Activated CD8-positive, alpha-beta T cell treated with anti-CD3 and anti-CD28 coated beads for 36 hours (primary cell): ENCODE measurements at places on chromosomes 1 and 21.

GRCh38 chr1:63730211-63730610 is 43.6 kb upstream of the ROR1 start:
- peaks cover under 1% of the 10 kb centered on the region for H3K27me3 ChIP-seq
- H3K27ac ChIP-seq = no peak overlapping the region
- H3K4me1 ChIP-seq = no peaks in the 10 kb centered on the region
- no peak for DNase-seq
- H3K36me3 ChIP-seq = no peaks in the 10 kb centered on the region

DNA sequence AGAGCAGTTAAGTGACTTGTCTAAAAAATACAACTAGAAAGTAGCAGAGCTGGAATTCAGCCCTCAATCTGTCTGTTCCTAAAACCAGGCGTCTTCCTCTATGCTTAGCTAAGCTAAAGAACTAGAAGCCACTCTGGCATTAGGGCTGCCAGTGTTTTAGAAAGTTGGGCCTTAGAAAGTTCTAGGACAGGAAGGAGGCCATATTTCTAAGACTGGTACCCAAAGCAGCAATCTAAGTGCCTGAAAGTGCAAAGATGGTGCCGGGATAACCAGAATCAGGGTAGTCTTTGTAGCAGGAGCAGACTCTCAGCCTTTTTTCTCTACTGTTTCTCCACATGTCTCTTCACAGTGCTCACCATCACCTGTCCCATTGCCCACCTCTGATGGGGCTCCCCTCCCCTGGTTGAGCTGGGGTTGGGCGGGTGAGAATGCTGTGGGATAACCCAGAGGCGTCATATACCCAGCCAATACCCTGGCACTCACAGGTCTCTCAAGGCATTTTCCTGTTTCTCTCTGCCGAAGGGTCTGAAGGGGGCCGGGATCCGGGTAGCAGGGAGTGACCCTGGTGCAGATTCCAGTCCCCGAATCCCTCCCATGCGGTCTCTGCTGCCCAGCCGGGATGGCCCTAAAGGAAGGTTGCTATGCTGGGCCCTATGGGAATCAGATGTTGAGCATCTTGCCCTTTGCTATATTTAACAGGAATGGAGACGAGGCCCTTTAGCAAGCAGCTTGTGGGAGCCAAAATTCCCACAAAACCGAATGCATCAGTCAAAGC is 1.1 kb upstream of the RCSD1 start:
- H3K4me3 ChIP-seq = peak overlapping the region; percentile 89
- DNase-seq = peak; percentile 30
- H3K4me1 ChIP-seq = peaks cover 46% of the 10 kb centered on the region
- H3K27ac ChIP-seq = peak overlapping the region; percentile 95

DNA sequence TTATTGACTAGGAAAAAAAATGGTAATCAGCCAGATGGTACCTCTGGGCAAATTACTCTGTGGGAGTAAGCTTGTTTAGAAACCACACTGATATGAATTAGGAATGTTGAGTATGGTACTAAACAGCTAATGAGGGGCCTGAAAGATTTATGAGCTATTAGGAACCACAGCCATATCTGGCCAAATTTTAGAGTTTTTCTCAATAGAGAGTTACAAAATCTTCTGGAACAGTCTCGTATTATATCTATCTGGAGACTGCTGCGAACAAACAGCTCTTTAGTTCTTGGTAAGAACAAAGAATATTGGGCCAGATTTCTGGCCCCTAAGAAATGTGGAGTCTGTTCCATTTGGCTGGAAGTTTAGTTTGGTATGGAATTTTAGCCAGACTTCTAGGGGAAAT is 4.9 kb upstream of the PODN start:
- H3K36me3 ChIP-seq = peaks cover 11% of the 10 kb centered on the region
- peaks cover 18% of the 10 kb centered on the region for H3K27me3 ChIP-seq
- no peak overlapping the region for H3K4me3 ChIP-seq
- no peak overlapping the region for H3K27ac ChIP-seq
- no peak for DNase-seq

DNA sequence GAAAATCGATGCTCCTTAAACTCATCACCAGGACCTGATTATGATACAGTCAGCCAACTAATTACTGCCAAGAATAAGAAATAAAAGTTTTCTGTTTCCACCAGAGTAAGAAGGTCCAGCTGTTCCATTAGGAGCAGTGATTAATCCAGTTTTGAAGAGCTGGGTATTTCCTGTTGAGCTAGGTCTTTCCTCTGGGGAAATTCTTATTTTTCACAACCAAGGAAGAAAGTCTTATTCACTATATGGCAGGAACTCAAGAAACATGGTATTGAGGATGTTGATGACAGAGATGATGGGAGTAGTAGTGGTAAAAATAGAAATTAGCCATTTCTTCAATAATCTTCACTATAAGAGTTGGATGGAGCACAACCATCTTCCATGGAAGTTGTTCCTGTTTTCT is 374.6 kb upstream of the RUNX1 start:
- no peak overlapping the region for H3K27ac ChIP-seq
- H3K36me3 ChIP-seq = no peaks in the 10 kb centered on the region
- H3K4me1 ChIP-seq = peaks cover 22% of the 10 kb centered on the region
- no peak for DNase-seq

- H3K27me3 ChIP-seq = no peaks in the 10 kb centered on the region
- peak; percentile 58 for DNase-seq
- H3K4me1 ChIP-seq = peaks cover 45% of the 10 kb centered on the region
- peak overlapping the region; percentile 41 for H3K27ac ChIP-seq
These were observed 5.7 kb upstream of the PPP1R15B start for GRCh38 chr1:204417074-204417997.

DNA sequence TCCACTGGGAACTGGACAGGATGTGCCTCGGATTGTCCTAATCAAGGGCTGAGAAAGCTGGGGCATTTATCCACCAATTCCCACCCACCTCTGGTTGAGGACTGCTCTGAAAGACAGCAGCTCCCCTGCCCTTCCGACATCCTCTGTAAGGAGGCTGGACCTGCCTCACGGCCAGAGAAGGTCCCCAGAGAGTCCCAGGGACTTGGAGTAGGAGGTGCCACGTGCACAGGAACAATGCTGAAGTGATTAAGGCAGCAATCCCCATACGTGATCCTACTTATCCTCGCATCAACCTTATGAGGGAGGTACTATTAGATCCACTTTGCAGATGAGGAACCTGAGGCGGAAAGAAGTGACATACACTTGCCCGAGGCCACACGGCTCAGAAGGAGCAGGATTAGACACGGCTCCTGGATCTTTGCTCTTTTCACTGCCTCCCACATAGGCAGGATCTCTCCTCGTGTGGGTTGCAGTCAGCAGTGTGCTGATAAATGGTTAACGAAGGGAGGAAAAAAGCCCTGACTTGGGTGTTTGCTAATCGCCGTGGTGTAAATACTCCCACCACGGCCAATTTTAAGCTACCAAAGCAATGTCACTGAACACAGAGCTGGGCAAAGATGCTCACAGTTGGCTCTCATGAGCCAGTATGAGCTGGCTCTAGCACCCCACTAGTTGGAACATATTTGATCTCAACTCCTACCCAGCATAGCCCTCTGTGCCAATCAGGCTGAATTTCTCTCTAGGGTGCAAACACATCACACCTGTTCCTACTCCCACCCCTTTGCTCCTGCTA is 18.6 kb upstream of the LDLRAP1 start:
- peaks cover 6% of the 10 kb centered on the region for H3K4me1 ChIP-seq
- no peak overlapping the region for H3K4me3 ChIP-seq
- H3K27me3 ChIP-seq = no peaks in the 10 kb centered on the region
- H3K36me3 ChIP-seq = no peaks in the 10 kb centered on the region
- no peak overlapping the region for H3K27ac ChIP-seq
- DNase-seq = no peak

DNA sequence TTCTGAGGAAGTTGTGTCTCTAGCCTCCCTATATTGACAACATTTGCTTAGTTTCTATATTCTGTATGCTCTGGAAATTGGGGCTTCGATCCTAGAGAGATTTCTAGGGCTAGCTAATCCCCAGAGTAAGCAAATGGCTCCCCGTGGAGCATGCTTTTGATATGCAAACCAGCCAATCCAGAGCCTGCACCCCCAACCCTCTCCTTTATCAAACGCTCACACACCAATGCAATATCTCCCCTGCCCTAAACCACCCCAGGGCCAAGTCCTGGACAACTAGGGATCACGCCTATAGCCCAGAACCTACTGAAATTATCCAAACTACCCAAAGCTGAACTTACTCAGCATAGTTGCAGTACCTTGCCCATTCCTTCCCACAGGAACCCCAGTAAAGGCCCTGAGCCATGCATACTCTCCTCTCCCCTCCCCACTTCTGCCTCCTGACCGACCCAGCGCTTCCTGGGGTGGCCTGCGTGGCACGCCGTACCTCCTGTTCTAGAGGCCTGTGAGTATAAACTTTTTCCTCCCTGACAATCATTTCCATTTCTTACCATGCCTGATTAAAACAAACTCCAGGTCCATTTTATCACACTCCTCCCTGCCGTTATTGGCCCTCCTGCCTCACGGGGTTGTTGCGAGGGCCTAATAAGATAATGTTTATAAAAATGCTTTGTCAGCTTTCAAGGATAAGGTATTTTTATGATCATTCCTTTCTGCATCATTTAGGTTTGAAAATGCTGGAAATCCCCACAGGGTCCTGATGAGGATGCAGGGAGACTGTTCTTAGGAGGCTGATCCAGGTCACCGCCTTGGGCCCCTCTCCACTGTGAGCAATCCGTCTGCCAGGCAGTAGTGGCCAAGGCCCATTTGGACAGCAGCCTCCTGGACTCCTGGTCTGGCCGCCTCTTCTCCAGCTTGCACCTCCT is 102.7 kb downstream of the TENT5C start:
- H3K4me3 ChIP-seq = no peak overlapping the region
- H3K27ac ChIP-seq = no peak overlapping the region
- no peak for DNase-seq
- H3K36me3 ChIP-seq = no peaks in the 10 kb centered on the region
- peaks cover 7% of the 10 kb centered on the region for H3K27me3 ChIP-seq

GRCh38 chr1:246592695-246593094 is 26.4 kb downstream of the CNST start:
- H3K4me1 ChIP-seq = peaks cover 46% of the 10 kb centered on the region
- no peak overlapping the region for H3K4me3 ChIP-seq
- H3K27me3 ChIP-seq = no peaks in the 10 kb centered on the region
- DNase-seq = no peak

GRCh38 chr21:42829954-42830353 is 49.4 kb downstream of the WDR4 start:
- no peak for DNase-seq
- H3K36me3 ChIP-seq = no peaks in the 10 kb centered on the region
- H3K27ac ChIP-seq = no peak overlapping the region
- H3K27me3 ChIP-seq = peaks cover 25% of the 10 kb centered on the region
